Naive thymus-derived CD8-positive, alpha-beta T cell (primary cell): ENCODE measurements at places on chromosomes 12 and 14.
A peak's percentile ranks its signal among the peaks of the same experiment; 100 is the strongest.

DNA sequence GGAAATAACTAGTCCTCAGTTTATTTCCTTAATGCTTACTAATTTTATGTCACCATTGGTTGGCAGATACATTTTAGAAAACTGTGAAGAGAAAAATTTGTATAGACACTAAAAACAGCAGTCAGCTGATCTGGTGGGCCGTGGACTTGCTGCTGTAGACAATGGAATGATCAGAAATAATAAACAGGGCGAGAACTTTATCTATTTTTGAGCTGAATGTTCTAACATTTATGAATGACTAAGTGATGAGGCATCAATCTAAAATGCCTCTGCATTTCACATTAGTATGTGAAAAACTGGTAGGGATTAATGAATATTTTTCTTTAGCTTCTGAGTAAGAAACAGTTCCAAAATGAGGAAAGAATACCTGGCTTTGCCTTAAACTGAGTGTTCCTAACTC lies 24.8 kb upstream of the PKP2 start:
- peaks cover 4% of the 10 kb centered on the region for H3K27me3 ChIP-seq
- DNase-seq, result no peak
- H3K4me3 ChIP-seq, result no peak overlapping the region
- no peaks in the 10 kb centered on the region for H3K36me3 ChIP-seq

GRCh38 chr12:131309700-131310099 lies 356.0 kb downstream of the ADGRD1 start:
- H3K4me1 ChIP-seq, result peaks cover 3% of the 10 kb centered on the region
- no peaks in the 10 kb centered on the region for H3K36me3 ChIP-seq
- no peak for DNase-seq
- H3K27me3 ChIP-seq, result peaks cover 11% of the 10 kb centered on the region
- H3K4me3 ChIP-seq, result no peak overlapping the region

- no peak for DNase-seq
- peaks cover 22% of the 10 kb centered on the region for H3K4me1 ChIP-seq
- H3K36me3 ChIP-seq, result no peaks in the 10 kb centered on the region
- H3K27ac ChIP-seq, result no peak overlapping the region
- no peak overlapping the region for H3K4me3 ChIP-seq
Measured at GRCh38 chr14:102571043-102571442, 21.4 kb upstream of the RCOR1 start.

GRCh38 chr12:77025782-77026314 lies 39.5 kb downstream of the E2F7 start:
- no peak overlapping the region for H3K27ac ChIP-seq
- no peaks in the 10 kb centered on the region for H3K36me3 ChIP-seq
- H3K27me3 ChIP-seq, result no peaks in the 10 kb centered on the region
- DNase-seq, result no peak

- DNase-seq, result no peak
- H3K36me3 ChIP-seq, result no peaks in the 10 kb centered on the region
- no peaks in the 10 kb centered on the region for H3K27me3 ChIP-seq
- H3K4me3 ChIP-seq, result no peak overlapping the region
- H3K27ac ChIP-seq, result no peak overlapping the region
Measured at GRCh38 chr12:116320791-116321217, 43.3 kb upstream of the MED13L start.

DNA sequence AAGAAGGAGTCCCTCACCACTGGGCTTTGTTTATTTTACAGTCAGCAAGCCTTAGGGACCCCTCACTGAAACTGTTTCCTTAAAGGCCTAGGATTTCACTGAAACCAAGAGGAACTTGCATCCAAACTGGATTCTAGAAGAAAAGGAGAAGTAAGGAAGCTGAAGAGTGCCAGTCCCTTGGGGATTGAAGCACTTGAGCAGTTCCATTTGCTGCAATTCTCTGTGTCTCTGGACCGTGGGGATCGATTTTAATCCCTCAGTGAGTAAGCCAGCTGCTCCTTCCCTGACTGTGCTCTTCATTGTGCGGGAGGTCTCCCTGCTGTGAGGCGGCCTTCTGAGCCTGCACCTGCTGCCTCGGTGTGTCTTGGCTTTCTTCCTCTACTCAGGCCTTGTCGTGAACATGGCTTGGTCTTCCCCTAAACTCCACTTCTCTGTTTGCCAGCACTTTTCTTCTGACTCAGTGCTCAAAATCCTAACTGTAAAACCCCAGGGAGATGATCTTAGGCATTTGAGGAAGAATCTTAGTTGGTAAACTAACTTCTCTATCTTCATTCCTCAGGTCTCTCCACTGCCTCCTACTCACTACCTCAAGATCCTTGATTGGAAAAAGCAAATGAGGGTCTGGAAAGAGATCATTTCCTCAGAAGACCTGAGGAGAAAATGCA lies 132.6 kb downstream of the SLC38A6 start:
- peaks cover 14% of the 10 kb centered on the region for H3K27me3 ChIP-seq
- H3K4me3 ChIP-seq, result no peak overlapping the region
- no peaks in the 10 kb centered on the region for H3K36me3 ChIP-seq
- DNase-seq, result no peak
- H3K4me1 ChIP-seq, result no peaks in the 10 kb centered on the region

DNA sequence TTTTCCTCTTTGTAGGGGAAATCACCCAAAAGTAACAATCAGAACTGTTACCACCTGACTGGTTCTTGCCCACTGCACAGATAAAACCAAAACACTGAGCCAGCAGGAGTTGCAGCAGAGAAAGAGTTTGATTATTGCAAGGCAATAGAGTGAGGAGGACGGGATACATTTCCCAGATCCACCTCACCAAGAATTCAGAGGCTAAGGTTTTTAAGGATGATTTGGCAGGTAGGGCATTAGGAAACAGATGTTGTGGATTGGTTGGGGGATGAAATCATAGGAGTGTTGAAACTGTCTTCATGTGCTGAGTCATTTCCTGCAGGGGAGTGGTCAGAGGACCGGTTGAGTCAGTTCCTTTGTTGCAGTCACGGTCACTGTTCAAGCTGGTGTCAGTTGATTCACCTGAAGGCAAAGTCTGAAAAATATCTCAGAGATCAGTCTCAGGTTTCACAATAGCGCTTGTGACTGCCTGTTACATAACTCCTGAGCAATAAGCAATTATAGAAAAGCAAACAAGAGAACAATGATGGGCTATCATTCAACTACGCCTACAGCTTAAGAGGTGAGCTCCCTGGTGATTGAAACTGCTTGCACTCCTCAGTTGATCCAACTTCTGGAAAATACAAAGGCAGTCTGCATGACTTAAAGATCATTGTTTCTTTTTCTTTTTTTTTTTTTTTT lies 20.3 kb upstream of the AMN1 start:
- no peaks in the 10 kb centered on the region for H3K27me3 ChIP-seq
- H3K4me3 ChIP-seq, result no peak overlapping the region
- no peak for DNase-seq
- peak overlapping the region; percentile 3 for H3K27ac ChIP-seq

DNA sequence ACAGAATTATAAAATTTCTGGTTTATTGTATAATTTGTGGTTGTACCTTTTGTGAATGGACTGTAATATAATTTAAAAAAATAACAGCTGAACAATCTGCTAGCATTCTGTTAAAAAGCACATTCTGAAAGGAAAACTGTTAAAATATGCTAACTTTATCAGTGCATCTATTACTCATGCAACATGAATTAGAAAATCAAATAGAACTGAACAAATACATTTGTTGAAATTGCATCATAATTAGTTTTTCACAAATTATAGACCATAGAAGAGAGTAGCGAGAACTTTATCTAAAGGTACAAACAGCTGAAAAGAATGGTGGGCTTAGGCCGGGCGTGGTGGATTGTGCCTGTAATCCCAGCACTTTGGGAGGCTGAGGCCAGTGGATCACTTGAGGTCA lies 33.0 kb downstream of the PTPN21 start:
- H3K4me1 ChIP-seq, result no peaks in the 10 kb centered on the region
- H3K27me3 ChIP-seq, result peaks cover 12% of the 10 kb centered on the region
- H3K36me3 ChIP-seq, result peaks cover 7% of the 10 kb centered on the region
- H3K27ac ChIP-seq, result no peak overlapping the region
- no peak overlapping the region for H3K4me3 ChIP-seq

DNA sequence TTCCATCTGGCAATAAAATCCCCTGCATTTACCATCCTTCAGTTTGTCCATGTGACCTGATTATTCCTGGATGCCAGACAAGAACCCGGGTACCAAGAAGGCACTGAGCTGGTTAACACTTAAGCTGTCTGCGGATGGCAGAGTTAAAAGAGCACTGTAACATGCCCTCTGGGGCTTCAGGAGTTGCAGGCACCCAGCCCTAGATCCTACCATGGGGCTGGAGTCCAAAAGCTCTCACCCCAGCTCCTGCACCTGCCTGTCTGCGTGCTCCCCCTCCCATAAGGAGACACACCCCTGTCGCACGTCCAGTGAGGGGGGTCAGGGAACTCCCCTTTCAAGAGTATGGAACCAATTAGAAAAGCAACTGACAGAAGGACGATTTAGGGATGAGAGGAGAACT lies 14.6 kb upstream of the FBXO34 start:
- DNase-seq, result no peak
- H3K27ac ChIP-seq, result no peak overlapping the region
- no peak overlapping the region for H3K4me3 ChIP-seq
- peaks cover 9% of the 10 kb centered on the region for H3K27me3 ChIP-seq

- H3K4me3 ChIP-seq, result no peak overlapping the region
- peaks cover 13% of the 10 kb centered on the region for H3K4me1 ChIP-seq
- peaks cover 52% of the 10 kb centered on the region for H3K27me3 ChIP-seq
- no peaks in the 10 kb centered on the region for H3K36me3 ChIP-seq
- no peak overlapping the region for H3K27ac ChIP-seq
- DNase-seq, result no peak
Measured at GRCh38 chr12:26193539-26193938, 1.8 kb upstream of the SSPN start.

DNA sequence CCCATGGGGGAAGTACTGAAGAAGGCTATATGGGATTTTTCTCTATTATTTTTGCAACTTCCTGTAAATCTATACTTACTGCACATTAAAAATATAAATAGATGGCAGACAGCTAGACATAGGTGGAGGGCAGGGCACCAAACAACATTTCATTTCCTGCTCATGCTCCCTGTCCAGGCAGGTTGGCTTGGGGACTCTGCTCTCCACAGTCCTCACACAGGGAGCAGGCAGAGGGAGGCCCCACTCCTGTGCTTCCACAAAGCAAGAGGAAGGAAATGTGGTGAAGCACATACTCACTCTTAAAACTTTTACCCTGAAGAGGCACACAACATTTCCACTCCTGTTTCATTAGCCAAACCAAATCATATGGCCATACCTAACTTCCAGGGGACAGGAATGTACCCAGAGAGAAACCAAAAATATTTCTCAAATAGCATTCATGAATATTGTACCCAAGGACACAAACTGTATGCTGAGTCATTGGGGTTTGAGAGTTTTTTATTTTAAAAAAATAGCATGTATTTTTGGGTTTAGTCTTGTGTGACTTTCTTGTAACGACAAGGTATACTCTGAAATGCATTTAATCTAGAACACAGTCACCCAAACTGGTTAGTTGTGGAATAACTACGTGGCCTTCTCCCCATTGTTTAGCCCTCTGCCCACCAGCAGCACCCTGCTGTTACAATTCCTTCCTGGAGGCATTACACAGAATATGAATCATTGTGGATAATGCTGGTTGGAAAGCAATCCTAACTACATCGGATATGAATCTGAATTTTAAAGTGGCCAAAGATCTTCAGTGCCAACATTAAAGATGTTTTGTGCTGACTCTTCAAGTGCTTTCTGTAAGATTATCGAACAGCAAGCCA lies 40.9 kb downstream of the RTN1 start:
- no peak overlapping the region for H3K27ac ChIP-seq
- peaks cover 18% of the 10 kb centered on the region for H3K27me3 ChIP-seq
- H3K4me1 ChIP-seq, result no peaks in the 10 kb centered on the region
- H3K4me3 ChIP-seq, result no peak overlapping the region
- H3K36me3 ChIP-seq, result no peaks in the 10 kb centered on the region

DNA sequence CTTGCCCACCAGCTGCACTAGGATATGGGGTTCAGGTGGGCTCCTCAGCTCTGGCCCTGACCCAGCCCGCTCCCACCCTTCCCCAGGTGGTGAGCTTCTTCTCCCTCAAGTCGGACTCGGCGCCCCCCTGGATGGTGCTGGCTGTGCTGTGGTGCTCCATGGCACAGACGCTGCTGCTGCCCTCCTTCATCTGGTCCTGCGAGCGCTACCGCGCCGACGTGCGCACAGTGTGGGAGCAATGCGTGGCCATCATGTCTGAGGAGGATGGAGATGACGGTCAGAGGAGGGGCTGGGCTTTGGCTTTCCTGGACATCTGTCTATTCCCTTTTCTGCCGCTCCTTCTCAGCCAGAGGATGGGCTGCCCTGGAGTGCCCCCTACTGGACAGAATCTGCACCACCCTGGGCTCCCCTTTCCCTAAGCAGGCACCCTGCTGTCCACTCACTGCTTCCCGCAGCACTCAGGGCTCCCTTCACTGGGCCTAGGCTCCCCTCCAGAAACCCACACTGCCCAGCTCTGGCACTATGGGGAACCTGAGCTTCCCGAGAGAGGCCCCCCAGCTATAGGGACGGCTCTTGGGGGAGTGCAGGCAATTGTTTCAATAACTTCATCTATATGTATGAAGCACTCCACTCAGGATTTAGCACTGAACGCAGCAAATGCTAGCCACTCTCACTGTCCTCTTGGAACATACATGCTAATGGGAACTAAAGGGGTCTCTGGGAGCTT lies 2.6 kb upstream of the P3H3 start:
- peak; percentile 77 for DNase-seq
- no peaks in the 10 kb centered on the region for H3K36me3 ChIP-seq
- H3K27ac ChIP-seq, result no peak overlapping the region
- H3K27me3 ChIP-seq, result peaks cover 15% of the 10 kb centered on the region
- H3K4me3 ChIP-seq, result peak overlapping the region; percentile 10

DNA sequence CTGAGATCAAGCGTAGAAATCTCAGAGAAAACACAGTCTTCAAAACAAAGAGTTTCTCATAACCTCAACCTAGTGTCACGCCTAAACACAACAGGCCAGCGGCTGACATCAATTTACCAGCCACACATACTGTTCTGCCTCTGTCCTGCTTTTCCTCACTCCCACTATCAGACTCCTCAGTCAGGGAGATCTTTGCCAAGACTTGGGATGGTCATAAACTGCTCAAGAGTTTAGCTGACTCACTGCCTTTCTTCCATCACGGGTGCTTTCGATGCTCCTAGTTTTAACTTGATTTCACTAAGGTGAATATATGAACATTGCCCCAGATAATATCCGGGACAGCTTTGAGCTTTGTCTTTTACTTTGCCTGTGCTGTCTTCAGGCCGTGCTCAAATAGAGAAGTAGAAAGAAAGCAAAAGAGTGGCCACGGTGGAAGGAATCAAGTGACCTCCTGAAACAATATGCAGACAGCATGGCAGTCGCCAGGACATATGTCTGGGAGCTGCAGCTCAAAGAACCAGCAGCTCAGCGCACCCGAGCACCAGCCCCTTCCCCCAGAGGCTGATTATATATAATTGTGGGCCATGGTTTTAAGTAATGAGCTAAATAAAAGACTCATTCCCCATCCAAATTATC lies 12.1 kb downstream of the MDM1 start:
- no peak overlapping the region for H3K27ac ChIP-seq
- H3K27me3 ChIP-seq, result no peaks in the 10 kb centered on the region
- DNase-seq, result no peak
- peaks cover 1% of the 10 kb centered on the region for H3K36me3 ChIP-seq
- no peak overlapping the region for H3K4me3 ChIP-seq

DNA sequence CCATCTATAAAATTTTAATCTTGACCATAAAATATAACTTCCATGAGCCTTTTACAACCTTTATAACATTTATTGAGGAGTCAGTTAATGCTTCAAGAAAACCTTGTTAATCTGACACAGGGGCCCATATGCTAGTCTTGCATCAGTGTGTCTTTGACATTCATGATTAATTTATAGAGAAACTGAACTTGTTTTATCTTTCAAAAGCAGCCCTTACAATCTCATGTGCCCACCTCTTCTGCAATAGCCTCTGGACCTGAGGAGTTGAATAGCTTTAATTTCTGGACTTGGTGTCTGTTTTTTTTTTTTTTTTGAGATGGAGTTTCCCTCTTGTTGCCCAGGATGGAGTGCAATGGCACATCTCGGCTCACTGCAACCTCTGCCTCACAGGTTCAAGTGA lies 8.6 kb upstream of the LPCAT3 start:
- H3K36me3 ChIP-seq, result no peaks in the 10 kb centered on the region
- DNase-seq, result no peak
- H3K4me3 ChIP-seq, result no peak overlapping the region
- H3K27me3 ChIP-seq, result peaks cover 2% of the 10 kb centered on the region
